ENCODE measurements at places on chromosomes 1 and 21. TPM values are rescaled to one million over a fixed set of nuclear protein-coding genes. Genes with fewer than 3 reads are reported as not detected.

HCRTR1 gene
- not detected for total RNA-seq

LRRC71 gene
- not detected for total RNA-seq

- DNase-seq, result no peak
Observed at GRCh38 chr21:34260277-34261008, 103.4 kb upstream of the KCNE2 start.

GRCh38 chr1:202263628-202264027 lies 70.0 kb downstream of the LGR6 start:
- DNase-seq, result no peak

DNA sequence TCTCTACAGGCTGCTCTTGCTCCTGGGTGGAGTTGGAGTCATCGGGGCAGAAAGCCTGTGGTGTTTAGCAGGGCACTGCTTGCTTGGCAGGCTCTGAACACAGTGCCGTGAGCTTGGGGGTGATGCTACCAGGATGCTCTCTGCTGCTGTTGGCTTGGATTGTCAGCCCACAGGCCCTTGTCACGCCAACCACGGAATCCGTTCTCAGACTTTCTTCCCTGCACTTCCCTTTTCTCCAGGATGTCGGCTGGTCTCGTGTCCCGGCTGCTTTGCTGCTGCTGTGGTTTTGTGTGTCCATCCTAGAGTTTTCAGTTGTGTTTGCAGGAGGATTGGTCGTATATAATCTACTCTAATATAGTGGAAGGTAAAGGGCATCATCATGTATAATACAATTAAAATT lies 44.4 kb upstream of the TTC34 start:
- DNase-seq, result no peak

GRCh38 chr1:58841455-58841854 lies 57.6 kb upstream of the JUN start:
- DNase-seq, result no peak

DNA sequence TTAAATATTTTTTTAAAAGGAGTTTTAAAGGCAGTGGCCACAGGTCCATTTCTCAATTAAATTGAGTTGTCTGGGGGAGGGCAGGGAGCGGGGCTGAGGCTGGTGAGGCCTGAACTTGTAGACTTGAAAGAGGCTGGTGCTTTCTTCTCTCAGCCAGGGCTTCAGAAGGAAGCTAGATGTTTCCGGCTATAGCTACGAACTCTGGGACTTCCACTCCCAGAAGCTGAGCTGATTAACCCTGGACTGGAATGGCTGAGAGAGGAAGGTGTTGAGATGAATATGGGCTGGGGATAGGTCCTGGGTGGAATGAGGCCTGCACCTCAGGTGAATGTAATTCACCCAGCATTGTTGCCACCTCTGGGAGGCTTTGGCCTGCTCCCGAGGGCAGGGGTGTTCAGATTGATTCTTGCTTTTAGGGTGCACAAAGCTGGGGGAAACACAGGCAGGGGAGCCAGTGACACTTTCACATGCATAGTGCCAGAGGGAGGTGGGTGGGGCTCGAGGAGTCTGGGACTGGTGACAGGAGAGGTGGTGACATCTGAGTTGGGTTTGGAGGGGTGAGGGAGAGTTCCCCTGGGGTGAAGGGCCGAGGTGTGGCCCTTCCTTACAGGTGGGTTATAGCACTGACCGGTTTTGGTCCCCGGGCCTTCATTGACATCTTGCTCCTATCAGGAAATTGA lies 18.2 kb downstream of the LDLRAP1 start:
- DNase-seq, result no peak

Data from activated T-helper 1 cell treated with anti-CD3 and anti-CD28 coated beads, Interleukin-12 subunit alpha, Interleukin-12 subunit beta, Interleukin-2, Interleukin-4 antibody, amounts not matched to agents 30 ng/mL and 10 ng/mL and 1 ng/mL, durations not matched to agents 14 hours and 24 hours and 36 hours (primary cell).